H4 (cell line): ENCODE measurements at places on chromosomes 16 and 17.

- DNase-seq, result no peak
Measured at GRCh38 chr16:55036371-55036821, 105.7 kb downstream of the IRX5 start.

- no peak for DNase-seq
Measured at GRCh38 chr17:18190628-18191235, 7.1 kb downstream of the ALKBH5 start.

DNA sequence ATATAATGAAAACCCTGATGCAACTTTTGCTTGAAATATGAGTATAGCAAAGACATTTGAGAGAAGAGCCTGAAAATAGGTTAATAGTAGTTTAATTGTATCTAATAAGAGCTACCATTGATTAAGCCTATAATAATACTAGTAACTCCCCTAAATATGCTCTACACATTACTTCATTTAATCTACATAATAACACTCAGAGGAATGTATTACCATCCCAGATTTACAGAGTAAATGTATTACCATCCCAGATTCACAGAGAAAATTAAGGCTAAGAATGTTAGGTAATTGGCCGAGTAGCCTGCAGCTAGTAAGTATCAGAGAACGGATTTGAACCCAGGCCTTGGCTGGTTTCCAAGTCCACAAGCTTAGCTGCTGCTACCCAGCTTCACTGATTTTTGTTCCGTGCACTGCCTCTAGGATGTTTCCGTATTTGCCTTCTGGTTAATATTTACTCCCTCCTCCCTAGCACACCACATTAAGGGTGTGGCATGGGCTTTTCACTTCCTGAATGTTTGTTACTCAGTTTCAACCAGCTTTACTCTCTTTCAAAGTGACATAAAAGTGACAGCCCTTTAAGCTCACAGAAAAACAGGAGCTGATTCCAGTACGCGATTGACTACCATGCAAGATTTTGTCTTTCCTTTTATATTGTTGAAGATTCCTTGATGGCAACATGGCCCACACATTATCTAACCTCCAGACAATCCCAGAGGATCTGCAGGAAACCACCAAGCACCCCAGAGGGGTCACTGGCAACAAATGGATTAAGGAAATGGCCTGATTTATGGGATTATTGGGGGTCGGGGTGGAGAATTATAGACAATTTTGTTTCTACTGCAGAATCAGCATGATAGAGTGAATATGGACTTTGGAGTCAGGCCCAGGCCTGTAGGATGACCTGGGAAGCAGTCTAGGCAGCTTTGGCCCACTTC is 26.7 kb upstream of the TOX3 start:
- no peak for DNase-seq

- DNase-seq, result no peak
Measured at GRCh38 chr17:77670173-77670572, 288.3 kb upstream of the TNRC6C start.
